ENCODE measurements at places on chromosomes 7 and 10.
A peak's percentile ranks its signal among the peaks of the same experiment; 100 is the strongest.

DNA sequence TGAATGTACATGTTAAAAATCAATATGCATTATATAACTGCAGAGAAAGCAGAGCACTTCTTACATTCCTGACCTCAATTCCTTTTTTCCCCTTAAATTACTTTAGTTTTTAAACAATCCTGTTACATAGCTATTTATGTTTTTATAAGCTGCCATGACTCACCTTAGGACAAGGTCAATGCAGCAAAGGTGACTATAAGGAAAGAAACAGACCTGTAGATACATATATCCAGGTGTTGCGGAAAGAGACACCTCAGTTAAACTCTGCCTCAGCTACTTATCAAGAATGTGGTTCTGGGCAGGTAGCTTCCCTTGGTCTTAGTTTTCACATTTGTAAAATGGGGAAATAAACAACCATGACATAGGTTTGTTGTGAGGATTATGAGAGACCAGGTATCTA, 105.5 kb downstream of the DPY19L1 start:
- DNase-seq = no peak

GRCh38 chr7:116672596-116673456, 830 bp downstream of the MET start:
- DNase-seq = no peak

DNA sequence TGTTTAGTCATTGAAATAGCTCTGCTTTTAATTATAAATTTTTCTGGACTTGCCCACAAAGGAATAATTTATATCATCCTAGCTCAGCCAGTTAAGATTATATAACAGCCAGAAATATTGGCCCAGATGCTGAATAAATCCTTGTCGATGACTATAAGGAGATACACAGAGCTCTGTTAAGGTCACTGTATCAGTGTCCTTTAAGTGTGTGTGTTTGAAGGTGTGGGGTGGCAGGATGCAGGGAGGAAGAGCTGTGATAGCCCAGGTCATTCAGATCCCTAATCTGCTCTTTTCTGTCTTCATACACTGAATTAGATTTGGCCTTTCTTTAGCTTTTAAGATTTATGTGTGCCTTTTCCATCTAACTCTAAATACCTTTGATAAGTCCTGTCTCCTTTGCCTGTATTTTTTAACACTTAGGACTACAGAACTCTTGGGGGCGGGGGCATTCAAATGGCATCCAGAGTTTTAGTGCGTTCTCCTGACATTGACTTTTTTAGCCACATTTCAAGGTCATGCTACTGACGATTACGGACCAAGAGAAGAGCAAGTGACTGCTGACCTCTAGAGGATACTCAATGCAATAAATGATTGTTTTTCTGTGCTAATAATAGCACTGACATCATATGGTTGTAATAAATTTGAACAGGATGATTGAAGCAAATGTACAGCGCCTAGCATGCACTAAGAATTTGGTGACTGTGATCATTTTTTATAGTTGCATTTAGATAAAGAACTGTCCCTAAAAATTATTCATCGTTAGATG, 172.3 kb downstream of the CACNB2 start:
- peak; percentile 25 for DNase-seq

DNA sequence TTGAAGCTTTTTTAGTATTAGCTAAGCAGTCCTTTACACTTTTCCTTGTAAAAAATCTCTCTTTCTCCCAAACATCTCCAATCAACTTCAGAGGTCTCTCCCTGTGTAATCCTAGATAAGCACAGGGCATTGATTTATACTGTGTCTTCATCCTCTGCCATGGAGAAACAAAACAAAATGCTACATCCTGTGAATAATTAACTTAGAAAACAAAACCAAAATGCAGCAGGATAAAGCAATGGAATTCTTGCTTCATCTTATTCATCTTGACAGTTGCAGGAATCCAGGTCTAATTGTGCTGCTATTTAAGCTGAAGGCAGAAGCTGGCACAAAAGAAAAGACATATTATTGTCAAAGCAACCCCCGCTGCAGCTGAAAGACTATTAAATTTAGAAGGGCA, 641.5 kb upstream of the SORCS1 start:
- DNase-seq = no peak

- no peak for DNase-seq
Measured at GRCh38 chr7:157483515-157483914, 146.7 kb downstream of the DNAJB6 start.

DNA sequence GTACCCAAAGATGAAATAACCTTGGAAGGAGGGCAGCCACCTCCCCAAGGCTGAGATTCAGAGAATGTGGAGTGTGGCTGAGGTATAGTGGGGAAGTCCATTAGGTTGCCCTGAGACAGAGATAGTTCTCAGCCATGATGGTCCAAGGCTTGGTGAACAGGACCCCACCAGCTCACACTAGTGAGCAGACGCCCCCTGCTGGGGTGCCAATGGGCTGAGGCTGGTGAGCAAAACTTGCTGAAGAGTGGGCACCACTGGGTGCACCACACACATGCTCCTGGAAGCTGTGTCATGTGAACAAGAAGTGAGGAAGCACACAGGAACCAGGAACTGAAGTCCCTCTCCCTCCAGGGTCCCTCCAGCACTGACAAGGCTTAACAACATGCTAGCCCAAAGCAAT, 8.9 kb downstream of the FBXL13 start:
- DNase-seq = no peak

DNA sequence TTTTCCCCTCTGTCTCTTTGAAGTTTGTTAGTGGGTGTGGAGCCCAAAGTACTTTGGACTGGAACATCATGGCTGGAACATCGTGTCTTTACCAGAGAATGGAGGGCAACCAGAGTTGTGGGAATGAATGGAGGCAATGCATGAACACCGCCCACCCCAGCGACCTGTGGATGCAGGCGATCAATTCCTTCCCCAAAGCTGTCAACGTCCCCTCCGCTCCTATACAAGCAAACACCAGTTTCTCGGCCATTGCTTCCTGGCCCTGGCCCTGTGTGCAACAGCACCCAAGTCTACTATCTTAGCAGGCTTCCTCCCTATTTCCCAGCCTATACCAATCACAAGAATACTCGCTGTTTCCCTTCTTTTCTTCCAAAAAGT, 62.6 kb downstream of the CARD11 start:
- no peak for DNase-seq

DNA sequence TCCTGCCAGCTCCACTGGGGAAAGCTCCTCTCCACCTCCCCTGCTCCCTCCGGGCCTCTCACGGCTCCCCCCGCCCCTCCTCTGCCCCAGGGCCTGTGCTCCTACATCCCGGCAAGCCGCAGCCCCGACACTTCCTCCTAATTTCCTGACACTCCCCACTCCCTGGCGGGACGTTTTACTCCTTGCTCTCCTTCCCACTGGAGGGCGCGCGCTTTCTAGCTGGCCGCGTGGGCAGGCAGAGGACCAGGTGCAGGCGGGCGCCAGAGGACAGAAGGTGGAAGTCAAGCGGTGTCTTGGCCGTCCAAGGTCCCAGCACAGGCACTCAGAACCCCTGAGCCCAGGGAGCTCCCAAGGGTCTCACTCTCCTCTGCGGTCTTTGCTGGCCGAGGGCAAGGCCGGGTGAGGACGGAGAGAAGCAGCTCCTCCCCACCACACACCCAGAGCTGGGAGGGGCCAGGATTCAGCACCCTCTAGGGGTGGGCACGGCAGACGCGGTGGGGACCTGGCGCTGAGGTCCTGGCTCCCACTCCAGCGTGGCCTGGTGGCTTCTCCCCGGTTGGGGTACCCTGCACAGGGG, 19.1 kb downstream of the ADAM8 start:
- peak; percentile 33 for DNase-seq

DNA sequence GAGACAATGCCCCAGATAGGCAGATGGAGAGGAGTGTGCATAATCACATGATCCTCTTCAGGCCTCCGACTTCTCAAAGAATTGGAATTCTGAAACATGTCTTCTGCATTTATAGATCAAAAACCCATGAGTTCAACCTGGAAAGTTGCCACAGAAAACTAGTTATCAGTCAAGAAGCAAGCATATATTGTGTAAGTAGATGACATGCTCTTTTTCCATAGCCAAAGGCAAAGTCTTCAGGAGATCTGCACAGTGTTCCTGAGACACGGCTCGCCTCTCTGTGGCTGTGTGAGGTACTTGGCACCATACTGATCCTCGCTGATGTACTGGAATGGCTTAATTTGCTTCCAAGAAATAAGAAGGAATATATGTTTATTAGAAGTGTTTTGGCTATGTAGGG, 213.5 kb upstream of the MKI67 start:
- DNase-seq = no peak

- DNase-seq = no peak
Measured at GRCh38 chr10:85613391-85613790, 753.2 kb downstream of the GRID1 start.

DNA sequence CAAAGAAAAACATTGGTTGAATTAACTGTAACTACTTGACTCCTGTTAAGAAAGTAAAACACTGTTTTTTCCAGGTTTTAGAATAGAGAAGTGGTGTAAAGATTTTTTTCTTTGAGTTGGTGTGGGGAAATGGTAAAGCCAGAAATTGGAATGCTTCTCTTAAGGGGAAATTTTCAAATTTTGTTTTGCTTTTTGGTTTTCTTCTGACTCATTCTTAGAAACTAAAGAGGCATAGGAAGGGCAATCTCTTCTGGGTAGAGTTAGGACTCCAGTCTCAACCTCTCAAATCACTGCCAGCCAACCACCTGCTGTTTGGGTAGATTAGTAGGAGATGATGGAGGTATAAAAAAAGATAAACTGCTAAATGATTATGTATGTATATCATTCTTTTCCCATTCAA, 47.7 kb upstream of the STRIP2 start:
- no peak for DNase-seq

- DNase-seq = no peak
Measured at GRCh38 chr7:15525652-15526263, 36.1 kb downstream of the AGMO start.

DNA sequence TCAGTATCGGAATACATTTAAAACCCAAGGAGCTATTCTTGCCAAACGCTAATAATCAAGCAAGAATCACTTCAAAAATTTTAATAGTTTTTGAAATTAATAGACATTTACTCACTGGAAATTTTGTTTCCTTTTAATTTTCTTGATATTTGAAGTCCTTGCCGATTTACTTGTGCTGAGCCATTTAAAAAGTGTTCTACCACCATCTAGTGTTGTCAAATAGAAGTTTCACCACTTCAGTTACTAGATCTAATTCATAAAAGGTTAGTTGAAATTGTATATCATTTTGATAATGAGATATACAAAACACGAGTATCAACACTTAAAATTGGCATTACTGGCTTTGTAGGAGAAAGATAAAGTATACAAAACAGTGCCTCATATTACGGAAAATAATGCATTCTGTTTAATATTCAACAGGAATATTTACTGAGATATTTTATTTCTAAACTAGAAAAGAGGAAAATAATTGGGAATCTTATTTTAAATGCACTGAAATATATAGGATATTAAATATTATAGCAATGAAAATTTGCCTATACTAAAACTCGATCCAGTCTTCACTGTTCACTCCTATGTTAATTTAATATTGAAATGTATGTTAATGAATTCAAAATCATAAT, 664.8 kb upstream of the SEMA3D start:
- DNase-seq = peak; percentile 47

GRCh38 chr10:92290076-92290836, 622 bp downstream of the CPEB3 start:
- peak; percentile 80 for DNase-seq

GRCh38 chr10:103044942-103045489, 126.9 kb downstream of the CNNM2 start:
- DNase-seq = no peak

DNA sequence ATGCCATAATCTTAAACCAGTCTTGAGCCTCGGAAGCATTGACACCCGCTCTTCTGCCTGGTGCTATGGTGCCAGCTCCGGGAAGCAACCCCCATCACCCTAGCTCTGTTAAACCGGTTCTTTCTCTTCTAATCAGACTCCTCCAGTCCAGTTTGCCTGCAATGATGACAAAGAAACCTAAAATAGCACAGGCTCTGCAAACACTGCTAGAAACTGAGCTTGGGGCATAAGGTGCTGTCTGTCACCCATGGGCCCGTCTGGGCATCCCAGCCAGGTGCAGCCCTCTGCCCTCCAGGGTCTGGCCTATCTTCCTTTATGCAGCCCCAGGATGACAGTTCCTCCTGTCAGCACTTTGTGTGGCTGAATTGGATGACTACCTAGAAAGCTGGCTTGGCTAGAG, 14.2 kb upstream of the CAMK2G start:
- peak; percentile 71 for DNase-seq

GRCh38 chr7:39321245-39321644, 245.0 kb upstream of the YAE1 start:
- no peak for DNase-seq

GRCh38 chr7:80548840-80549530, 37.1 kb upstream of the GNAT3 start:
- DNase-seq = peak; percentile 50

- no peak for DNase-seq
Measured at GRCh38 chr10:119007211-119007574, 22.3 kb upstream of the NANOS1 start.

- no peak for DNase-seq
Measured at GRCh38 chr7:74290553-74290950, 1.3 kb downstream of the CLIP2 start.

DNA sequence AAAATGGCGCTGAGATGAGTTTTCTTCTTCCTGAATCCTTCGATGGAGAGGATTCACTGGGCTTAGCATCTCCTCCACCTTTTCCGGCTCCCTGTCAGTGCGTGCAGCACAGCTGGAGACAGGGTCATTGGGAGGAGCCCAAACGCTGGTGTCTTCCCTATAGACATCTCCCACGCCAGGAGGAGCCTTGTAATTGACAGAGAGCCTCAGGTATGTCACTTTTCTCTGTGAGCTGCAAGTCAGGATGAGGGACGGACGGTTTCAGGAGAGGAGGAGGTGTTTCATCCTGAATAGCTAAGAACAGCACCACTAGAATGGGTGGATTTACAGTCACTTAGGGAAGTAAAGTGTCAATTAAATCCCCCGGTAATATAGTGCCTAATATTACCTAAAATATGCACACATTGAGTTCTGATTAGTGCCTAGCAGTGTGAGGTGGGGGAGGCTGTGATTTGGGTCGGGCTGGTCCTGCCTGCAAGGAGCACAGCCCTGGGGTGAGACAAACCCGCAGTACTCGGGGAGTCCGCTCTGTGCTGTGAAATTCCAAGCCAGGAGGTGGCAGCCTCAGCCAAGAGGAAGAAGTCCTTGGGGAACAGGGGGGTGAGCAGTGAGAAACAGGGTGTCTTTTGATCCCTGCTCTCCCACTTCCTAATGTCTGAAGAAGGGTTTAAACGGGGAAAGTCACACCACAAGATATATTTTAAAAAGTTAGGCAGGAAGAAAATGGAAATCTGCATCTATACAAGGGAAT, 28.2 kb downstream of the IL15RA start:
- no peak for DNase-seq

- no peak for DNase-seq
Measured at GRCh38 chr10:122362031-122362592, 12.4 kb upstream of the PLEKHA1 start.

All from LNCaP clone FGC (cell line).